ENCODE measurements at places on chromosomes 6 and 20.

DNA sequence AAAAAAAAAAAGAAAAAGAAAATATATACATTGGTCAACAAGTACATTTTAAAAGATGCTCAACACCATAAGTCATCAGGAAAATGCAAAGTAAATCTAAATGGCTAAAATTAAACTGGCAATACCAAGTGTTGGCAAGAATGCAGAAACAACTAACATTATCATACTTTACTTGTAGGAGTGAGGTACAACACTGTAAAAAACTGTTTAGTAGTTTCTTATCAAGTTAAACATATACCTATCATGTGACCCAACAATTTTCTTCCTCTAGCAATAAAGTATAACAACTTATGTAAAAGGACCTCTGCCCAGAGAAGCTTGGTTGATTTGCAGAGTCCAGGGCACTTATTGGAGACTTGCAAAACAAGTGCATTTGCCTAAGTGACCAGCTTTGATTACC lies 40.4 kb downstream of the LMBRD1 start:
- DNase-seq, result no peak

- DNase-seq, result no peak
Observed at GRCh38 chr6:158172001-158172400, 3.9 kb downstream of the GTF2H5 start.

DNA sequence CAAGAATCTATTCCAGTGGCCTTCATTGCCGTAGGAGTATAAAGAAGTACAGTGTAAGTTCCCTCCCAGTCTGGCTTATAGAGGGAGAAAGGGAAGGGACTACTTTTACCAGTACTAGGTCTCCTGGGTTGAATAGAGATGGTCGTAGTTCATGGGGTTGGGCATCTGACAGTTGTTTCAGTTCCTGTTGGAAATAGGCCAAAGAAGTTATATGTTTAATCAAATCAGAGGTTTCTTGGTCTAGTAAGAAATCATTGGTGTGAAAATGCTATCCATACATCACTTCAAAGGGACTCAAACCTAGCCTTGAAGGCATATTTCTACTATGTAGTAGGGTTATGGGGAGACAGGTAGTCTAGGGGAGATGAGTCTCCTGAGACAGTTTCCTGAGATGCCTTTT lies 45.6 kb upstream of the MAN1A1 start:
- DNase-seq, result no peak

DNA sequence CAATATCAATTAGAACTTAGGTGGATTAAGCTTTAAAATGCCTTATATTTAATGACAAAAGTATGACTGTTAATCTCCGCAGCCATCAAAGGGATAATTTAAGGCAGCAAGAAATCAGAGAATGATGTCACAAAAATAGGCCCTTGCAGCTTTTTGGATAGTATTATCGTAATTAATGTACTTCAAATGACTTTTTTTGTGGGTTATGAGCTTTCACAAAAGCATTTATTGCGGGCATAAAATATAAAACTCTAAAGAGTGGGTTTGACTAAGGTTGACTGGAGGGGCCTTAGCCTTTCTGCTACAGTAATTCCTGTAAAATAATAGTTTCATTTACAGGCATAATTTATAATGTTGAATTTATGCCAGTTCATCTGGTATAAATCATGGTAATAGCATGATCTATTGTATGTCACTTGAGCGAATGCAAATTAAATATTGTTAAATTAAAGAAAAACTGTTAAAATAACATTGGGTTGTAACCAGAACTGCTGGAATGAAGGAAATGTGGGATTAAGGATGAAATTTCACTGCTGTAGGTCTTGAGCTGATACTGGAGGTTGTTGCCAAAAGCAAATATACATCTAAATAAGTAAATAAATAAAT lies 78.5 kb upstream of the ZFP64 start:
- DNase-seq, result no peak

GRCh38 chr6:135814043-135814442 lies 37.5 kb upstream of the PDE7B start:
- no peak for DNase-seq

GRCh38 chr6:168299541-168300511 lies 19.8 kb downstream of the DACT2 start:
- DNase-seq, result no peak
